IMR-90 (cell line): ENCODE measurements at places on chromosomes 5 and 9. TPM values are rescaled to one million over a fixed set of nuclear protein-coding genes. Genes with fewer than 3 reads are reported as not detected.

DNA sequence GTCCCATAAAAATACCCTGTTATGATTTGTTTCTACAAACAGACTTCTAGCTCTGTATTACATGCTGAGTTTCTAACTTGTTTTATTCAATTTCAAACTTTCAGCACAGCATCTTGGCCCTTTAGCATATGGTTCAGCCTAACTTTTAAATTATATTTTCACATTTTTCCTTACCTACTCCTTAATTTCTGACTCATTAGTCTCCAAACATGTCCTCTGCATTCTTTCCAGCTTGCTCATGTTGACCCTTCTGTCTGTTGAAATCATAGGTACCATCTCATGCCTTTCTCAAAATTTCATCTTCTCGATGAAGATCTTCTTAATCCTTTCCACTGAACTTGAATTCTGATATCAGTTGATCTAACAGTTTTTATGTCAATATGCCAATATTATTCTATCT lies 200.9 kb upstream of the RIOK2 start:
- H3K4me3 ChIP-seq: no peak overlapping the region
- H3K4me1 ChIP-seq: no peaks in the 10 kb centered on the region
- H3K36me3 ChIP-seq: no peaks in the 10 kb centered on the region
- peak; percentile 36 for DNase-seq
- no peak overlapping the region for H3K27ac ChIP-seq
- H3K27me3 ChIP-seq: no peaks in the 10 kb centered on the region

DNA sequence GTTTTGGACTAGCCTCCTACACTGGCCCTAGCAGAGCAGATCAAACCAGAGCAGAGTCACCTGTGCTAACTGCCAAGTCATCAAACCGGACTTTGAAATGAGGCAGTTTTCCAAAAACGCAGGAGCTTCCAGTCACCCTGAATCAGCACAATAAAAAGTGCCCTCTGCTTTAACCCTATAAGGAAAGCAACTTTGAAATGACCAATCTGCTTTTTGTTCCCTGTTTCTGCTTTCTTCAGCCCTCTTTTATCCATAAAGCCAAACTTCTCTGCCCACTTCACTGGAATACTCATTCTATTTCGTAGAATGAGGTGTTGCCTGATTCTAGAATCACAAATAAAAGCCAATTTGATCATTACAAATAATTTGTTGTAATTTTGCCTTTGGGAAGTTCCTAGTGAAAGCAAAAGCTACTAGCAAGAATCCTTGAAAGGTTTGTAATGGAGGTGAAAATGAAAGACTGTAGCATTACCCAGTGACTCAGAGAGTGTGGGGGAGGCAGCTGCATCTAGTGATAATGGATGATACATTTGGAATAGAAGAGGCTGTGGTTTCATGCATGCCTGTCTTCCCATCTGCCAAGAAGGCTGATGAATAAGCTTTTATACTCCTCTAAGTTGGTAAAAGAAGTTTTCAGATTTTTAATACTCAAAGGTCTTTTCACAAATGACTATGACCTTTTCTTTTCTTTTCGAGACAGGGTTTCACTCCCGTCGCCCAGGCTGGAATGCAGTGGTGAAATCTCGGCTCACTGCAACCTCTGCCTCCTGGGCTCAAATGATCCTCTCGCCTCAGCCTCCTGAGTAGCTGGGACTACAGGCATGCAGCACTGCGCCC lies 14.9 kb downstream of the SPAAR start:
- peak overlapping the region; percentile 26; the same call in 1 of the 2 replicates for H3K4me3 ChIP-seq
- peaks cover 13% of the 10 kb centered on the region for H3K4me1 ChIP-seq
- peak; percentile 96 for DNase-seq

DNA sequence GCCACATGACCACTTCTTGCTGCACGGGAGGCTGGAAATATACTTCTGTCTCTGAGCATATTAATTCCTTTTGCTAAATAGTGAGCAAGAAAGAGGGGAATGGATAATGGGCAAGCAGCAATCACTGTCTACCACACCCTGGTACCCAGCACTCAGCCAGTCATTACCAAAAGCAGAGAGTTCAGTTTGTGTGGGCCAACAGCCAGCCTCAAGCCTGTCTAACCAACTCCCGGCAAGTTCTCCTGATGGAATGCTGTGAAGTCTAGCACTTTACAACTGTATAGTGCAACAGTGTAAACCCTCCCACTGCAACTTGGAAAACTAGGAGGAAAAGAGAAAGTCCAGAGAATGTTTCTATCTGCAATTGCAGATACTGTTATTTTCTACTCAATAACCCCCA lies 47.8 kb downstream of the PLK2 start:
- no peaks in the 10 kb centered on the region for H3K36me3 ChIP-seq
- H3K27ac ChIP-seq: no peak overlapping the region
- H3K4me1 ChIP-seq: peaks cover 4% of the 10 kb centered on the region; the same call in 1 of the 2 replicates
- H3K27me3 ChIP-seq: no peaks in the 10 kb centered on the region
- no peak for DNase-seq

DNA sequence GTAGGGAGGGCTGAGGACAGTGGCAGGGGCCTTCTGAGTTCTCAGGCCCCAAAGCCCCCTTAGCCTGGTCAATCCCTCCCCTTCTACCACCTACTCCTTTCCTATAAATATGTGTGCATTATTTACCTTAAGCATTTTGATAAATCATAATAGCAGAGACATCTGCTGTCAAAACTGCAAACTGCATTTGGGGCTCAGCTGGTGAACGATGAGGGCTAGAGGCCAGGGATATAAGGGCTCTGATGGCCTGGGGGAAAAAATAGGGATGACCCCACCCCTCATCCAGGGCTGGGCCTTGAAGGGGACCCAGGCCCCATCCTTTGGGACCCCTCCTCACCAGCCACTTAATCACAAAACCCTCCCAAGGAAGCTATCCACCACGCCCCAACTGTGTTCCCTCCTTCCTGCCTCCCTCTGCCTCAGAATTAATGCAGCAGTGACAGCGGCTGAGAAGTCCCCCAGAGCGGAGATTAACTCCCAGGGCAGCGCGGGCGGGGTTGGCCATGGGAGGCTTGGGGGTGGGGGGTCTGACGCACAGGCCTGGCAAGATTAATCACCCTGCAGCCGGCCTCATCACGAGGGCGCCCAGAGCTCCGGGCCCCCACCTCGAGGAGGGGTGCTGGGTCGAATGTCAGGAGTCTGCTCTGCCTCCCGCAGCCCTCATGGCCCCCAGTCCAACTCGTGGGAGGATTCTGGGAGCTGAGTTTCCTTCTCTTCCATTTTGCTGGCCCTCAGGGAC lies 42.1 kb downstream of the CXXC5 start:
- H3K27me3 ChIP-seq: no peaks in the 10 kb centered on the region
- peak; percentile 61 for DNase-seq
- H3K4me1 ChIP-seq: peaks cover 35% of the 10 kb centered on the region
- H3K36me3 ChIP-seq: peaks cover 4% of the 10 kb centered on the region
- peak overlapping the region; percentile 26; the same call in 1 of the 2 replicates for H3K27ac ChIP-seq

DNA sequence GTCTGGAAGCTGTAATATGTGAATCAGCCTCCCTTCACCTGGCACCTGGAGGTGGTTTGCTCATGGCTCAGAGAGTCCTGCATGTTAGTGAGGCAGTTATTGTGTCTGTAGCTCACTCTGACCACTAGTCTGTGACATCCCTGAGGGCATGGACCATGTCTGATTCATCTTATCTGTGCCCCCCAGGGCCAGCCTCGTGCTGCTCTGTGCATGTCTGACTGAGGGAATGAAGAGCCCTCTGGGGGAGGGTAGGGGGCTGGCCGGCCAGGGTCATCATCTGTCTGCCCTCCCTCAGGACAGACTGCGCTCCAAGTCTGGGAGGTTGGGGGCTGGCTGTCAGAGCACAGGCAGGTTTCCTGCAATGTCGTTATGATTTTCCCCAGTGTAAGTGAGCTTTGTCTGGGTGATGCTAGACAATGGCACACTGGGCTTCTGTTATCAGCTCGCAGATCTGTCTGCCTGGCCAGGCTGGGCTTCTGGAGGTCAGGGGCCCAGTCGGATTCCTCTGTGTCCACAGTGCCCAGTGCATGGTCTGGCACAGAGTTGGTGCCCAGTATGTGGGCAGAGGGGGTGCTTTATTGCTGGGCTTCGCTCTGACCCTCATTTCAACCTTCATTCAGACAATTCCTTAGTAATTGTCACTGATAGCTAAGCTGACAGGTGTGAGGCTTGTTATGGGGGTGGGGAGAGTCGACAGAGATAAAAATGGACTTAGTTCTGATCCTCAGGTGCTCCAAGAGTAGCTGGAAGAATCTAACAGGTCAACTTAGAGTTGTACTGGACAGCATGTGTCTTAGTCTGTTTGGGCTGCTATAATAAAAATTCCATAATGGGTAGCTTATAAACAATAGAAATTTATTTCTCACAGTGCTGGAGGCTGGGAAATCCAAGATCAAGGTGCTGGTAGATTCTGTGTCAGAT lies 85.7 kb upstream of the SHB start:
- no peaks in the 10 kb centered on the region for H3K4me1 ChIP-seq
- no peak overlapping the region for H3K4me3 ChIP-seq
- DNase-seq: no peak
- peaks cover 24% of the 10 kb centered on the region for H3K27me3 ChIP-seq

GRCh38 chr5:21212026-21212425 lies 1224.0 kb upstream of the CDH18 start:
- H3K27me3 ChIP-seq: no peaks in the 10 kb centered on the region
- no peak overlapping the region for H3K4me3 ChIP-seq
- no peaks in the 10 kb centered on the region for H3K36me3 ChIP-seq
- no peak for DNase-seq
- no peak overlapping the region for H3K27ac ChIP-seq

DNA sequence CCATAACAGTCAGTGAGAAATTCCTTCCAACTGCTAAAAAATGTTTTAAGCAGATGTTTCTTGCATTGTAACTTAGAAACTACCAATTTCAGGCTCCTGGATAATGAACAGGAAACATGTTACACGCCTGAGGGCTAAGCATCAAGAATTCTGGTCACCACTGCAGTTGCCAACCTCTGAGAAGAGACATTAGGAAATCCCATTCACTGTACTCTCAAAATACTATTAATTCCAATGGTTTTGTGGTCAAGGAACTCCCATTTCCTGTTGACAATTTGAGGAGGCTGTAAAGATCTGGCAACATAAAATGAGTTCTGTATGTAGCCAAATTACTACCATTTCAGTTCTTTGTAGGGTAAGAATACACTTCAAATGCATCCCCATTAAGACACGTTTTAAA lies 456.0 kb upstream of the MEF2C start:
- H3K4me1 ChIP-seq: no peaks in the 10 kb centered on the region
- no peak overlapping the region for H3K27ac ChIP-seq
- H3K27me3 ChIP-seq: no peaks in the 10 kb centered on the region
- no peak overlapping the region for H3K4me3 ChIP-seq
- no peaks in the 10 kb centered on the region for H3K36me3 ChIP-seq

Gene DPYSL3
- total RNA-seq: 46.1 and 50.2 TPM in 2 replicates

Gene LAMC3
- total RNA-seq: under 0.01 TPM in 1 of 2 replicates, not detected in the other
